ENCODE measurements at places on chromosomes 4 and X.

DNA sequence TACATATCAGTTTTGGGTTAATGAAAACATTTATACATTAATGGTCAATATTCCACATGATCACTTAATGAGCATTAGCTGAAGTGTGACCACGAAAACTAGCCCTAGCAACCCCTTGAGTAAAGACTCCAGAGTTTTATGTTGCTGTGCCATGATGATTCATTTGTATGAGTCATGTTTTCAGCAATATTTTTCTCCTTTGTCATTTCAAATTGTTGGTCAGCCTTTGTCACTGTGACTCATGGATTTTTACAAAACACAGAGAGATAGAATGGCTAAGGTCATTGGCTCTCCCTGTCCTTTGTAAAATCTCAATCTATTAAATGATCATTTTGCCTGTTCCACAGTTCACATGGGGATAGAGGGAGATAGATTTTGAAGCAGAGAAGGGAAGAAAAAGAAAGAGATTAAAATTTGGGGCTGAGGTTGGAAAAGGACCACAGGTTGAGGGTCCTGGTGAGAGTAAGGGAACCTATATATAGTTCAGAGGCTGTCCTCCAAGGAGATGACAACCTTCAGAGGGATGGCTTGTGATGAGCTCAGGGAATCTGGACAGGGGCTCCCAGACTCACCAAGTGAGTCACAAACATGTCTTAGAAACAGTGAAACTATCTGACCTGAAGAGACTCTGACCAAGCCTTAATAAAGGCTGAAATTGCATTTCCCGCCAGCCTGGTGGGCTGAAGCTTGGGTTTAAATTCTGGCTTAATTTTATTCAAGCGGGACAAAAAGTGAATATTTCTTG, 25.6 kb downstream of the NR0B1 start:
- peak; percentile 88 for DNase-seq

GRCh38 chr4:144787365-144788258, 141.7 kb downstream of the HHIP start:
- peak; percentile 65 for DNase-seq

GRCh38 chrX:73206366-73206765, 8.3 kb downstream of the NAP1L2 start:
- DNase-seq: no peak

GRCh38 chrX:109440475-109440874, 41.4 kb downstream of the GUCY2F start:
- peak; percentile 6 for DNase-seq

DNA sequence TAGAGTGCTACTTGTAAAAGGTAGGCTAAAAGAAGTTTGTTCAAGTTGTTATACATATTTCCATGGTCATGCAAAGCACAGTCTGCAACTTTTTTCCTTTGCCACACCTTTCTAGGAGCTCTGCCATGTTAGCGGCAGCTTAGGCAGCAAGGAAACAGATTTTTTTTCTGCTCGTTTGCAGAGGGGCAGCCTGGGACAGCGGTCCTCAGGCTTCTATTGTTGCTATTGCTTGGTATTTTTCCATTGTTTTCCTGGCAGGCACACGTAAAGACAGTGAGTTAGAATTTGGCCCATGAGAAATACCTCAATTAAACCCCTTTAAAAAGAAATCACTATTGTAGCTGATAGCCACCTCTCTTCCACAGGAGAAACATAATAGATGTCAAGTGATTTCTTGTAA, 391.4 kb downstream of the SH2D1A start:
- DNase-seq: no peak

GRCh38 chrX:136933611-136934145, 53.2 kb upstream of the RBMX start:
- DNase-seq: no peak

DNA sequence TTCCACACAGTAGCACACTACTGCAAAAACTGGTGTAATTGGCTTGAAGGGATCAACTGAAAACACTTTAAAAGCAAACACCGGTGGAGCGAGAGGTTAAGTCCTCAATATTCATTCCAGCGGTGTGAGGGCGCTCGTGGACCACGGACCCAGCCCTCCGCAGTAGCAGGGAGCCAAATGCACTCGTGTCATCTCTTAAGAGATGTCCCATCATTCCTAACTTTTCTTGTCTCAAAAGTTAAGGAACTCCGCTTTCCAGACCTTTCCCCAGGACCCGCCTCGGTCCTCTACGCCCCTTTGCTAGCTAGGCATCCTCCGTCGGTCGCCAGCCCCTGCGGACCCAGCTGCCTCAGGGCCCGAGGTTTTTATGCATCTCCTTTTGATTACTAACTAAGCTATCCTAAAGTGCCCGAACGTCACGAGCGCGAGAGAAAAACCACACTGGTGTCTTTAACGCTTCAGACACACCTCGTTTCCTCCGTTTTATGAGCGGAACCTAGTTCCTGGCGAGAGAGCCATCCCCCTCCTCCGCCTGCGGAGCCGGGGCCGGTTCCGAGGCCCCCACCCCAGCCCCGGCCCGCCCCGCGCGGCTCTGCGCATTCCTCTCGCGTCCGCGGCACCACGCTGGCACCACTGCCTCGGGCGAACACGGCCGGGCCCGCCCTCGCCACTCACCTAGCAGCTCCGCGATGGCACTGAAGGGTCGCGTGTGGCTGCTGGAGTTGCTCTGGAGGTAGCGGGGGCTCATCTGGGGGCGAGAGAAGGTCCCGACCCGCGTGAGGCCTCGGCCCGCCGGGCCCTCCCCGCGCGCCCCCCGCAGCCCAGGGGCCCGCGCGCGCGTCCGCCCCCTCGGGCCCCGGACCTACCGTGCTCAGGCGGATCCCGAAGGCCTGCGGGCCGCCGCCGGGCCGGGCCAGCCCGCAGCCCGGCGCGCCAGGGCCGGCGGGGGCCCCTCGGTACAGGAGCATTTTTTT, 723 bp downstream of the MORC4 start:
- peak; percentile 41 for DNase-seq

- peak; percentile 21 for DNase-seq
Measured at GRCh38 chr4:176735300-176735699, 57.4 kb downstream of the VEGFC start.

- DNase-seq: no peak
Measured at GRCh38 chr4:145891958-145892357, 46.7 kb downstream of the ZNF827 start.

- no peak for DNase-seq
Measured at GRCh38 chr4:22458098-22458497, 57.8 kb downstream of the ADGRA3 start.

DNA sequence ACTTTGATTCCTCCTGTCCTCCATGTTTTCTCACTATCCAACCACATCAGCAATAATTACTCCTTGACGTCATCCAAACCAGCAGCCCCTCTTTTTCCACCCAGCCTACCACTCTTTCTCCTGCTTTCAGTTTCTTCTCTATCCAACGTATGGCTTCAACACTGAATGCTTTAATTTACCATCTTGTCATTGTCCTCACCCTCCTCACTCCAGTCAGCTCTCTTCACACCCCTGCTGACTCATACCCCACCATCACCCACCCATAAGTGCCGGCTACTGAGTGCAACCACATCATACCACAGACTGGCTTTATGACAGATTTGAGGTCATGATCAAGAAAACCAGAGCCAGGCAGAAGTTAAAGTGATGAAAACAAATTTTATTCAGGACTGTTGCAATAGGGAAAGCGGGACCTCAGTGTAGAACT, 9.8 kb upstream of the ANXA5 start:
- DNase-seq: peak; percentile 91

- peak; percentile 49 for DNase-seq
Measured at GRCh38 chrX:54921427-54922021, 900 bp downstream of the TRO start.

DNA sequence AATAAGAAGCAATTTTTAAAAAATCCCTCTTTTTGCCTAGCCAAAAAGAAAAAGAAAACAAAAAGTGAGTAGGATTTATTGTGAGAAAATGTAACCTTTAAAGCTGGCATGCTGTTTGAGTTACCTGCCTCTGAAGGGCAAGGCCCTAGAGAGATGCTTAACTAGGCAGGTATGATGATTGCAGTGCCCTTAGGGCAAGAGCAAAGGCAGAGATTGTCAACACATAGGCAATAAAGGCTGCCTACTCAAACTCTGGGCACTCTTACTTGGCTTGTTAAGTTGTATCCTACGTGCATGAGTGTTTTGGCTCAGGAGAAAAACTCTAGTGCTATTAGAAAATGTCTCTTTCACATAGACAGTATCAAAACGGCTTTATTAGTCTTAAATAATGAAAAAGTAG, 306.0 kb downstream of the RPA4 start:
- no peak for DNase-seq

DNA sequence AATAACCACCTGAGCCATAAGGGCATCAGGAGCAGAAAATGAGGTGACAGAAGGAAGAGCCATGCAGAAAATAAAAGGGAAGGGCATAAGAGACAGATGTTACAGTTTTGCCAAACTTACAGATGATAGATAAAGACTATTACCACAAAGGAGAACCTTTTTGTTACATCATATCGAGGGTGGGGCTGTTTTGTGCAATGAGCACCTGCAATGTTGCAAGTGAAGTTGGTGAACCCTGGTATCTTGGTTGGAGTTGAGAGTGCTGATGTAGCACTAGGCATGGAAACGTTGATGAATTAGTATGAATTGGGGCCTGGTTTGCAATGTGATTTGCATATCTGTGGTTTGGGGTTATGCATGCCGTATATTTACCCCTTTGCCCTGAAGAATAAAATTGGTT, 119.8 kb upstream of the TEX13D start:
- no peak for DNase-seq

DNA sequence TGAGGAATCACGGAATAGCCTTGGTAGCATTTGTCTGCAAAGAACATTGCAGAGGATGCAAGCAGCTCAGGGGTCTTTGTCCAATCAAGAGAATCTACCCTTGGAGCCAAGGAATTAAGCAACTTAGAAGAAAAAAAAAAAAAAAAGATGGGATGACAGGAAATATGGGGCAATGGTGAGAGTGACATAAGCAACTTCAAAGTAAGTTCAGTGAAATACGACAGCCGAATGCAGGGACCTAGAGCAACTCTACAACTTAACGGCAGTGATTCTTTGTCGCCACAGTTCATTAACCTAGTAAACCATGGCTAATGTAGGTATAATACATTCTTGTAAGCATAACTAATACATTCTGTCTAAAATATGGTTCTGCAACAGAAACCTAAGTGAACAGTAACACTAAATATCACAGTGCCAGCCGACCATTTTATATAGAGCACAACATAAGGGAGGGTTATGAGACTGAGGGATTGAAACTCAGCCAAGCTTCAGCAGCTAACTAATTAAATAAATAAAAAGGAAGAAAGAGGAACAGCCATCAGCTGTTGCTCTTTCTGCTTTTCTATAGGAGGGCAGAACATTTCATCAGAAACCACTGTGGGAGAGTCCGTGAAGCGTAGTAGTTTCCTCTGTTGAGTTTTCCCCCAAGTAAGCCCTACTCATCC, 74.7 kb downstream of the PPARGC1A start:
- DNase-seq: no peak
